ENCODE measurements at places on chromosomes 3 and 15. TPM values are rescaled to one million over a fixed set of nuclear protein-coding genes. Genes with fewer than 3 reads are reported as not detected.

GRCh38 chr3:128285042-128285966 lies 132.0 kb downstream of the EEFSEC start:
- no peak overlapping the region for H3K4me3 ChIP-seq
- H3K4me1 ChIP-seq = peaks cover 8% of the 10 kb centered on the region
- H3K36me3 ChIP-seq = peaks cover 18% of the 10 kb centered on the region
- no peaks in the 10 kb centered on the region for H3K27me3 ChIP-seq
- H3K27ac ChIP-seq = no peak overlapping the region

GRCh38 chr3:8472549-8472948 lies 29.1 kb upstream of the LMCD1 start:
- no peaks in the 10 kb centered on the region for H3K36me3 ChIP-seq
- no peak overlapping the region for H3K4me3 ChIP-seq
- H3K27ac ChIP-seq = no peak overlapping the region
- no peaks in the 10 kb centered on the region for H3K27me3 ChIP-seq
- H3K4me1 ChIP-seq = no peaks in the 10 kb centered on the region

Gene GASK1A
- not detected for total RNA-seq

DNA sequence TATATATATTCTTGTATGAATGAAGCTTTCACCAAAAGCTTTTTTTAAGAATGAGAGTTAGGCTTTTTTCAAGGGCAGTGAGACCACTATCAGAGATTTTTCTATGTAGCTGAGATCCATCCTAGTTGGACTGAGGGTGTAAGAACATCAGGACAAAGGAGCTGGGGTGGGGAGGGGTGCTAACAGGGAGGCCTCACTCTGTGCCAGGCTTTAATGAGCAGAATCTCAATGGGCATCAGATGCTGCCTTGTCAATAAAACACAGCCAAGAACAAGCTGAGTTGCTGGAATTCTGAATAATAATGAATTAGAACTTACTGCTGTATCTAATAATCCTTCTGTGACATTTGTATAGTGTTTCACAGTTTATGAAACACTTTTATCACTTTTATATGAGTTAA lies 41.4 kb upstream of the USP3 start:
- no peak overlapping the region for H3K27ac ChIP-seq
- H3K36me3 ChIP-seq = no peaks in the 10 kb centered on the region
- no peak overlapping the region for H3K4me3 ChIP-seq
- DNase-seq = no peak

DNA sequence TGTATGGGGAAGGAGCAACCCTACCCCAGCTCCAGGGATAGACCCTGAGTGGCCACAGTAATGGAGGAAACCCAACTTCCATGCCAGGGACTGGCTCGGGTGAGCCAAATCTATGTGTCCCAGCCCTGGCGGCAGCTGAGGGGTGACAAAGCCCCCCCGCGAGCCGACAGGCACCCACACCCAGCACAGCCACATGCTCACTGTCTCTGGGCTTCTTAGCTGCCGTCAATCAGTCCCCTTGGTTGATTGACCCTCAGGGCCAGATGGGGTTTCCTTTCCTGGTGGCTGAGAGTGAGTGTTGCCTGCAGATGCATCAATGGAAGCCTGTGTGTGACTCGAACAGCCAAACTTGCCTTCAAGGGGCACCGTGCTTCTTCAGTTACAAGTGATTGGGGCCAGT lies 2.1 kb upstream of the OCA2 start:
- no peaks in the 10 kb centered on the region for H3K36me3 ChIP-seq
- H3K27ac ChIP-seq = no peak overlapping the region
- H3K4me3 ChIP-seq = no peak overlapping the region
- no peak for DNase-seq
- peaks cover 17% of the 10 kb centered on the region for H3K4me1 ChIP-seq

DNA sequence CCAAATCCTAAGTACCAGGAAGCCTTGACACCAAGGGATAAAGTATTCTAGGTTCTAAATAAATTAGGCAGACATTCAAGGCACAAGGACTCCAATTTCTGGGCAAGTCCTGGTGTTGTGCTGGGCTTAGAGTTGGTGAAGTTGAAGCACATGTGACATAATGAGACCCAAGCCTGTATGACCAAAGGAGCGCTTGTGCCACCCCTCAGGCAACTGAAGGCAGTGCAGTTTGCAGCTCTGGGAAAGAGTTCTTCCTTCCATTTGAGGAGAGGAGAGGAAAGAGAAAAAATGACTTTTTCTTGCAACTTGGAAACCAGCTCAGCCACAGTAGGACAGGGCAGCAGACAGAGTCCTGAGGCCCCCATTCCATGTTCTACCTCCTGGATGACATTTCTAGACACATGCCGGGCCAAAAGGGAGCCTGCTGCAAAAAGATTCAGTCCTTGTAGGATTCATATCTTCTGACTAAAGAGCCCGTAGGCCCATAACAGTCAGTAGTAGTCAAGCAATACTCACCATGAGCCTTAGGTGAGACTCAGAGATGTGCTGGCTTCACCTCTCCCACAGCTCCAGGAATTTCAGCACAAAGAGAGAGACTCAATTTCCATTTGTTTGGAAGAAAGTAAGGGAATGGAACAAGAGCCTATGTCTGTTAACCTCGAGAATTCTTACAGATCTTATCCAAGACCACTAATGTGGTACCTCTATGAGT lies 588.8 kb upstream of the BCHE start:
- H3K27me3 ChIP-seq = no peaks in the 10 kb centered on the region
- H3K36me3 ChIP-seq = no peaks in the 10 kb centered on the region
- no peak overlapping the region for H3K27ac ChIP-seq
- DNase-seq = no peak
- no peak overlapping the region for H3K4me3 ChIP-seq
